EH (cell line): ENCODE measurements at places on chromosomes 1 and 21.

DNA sequence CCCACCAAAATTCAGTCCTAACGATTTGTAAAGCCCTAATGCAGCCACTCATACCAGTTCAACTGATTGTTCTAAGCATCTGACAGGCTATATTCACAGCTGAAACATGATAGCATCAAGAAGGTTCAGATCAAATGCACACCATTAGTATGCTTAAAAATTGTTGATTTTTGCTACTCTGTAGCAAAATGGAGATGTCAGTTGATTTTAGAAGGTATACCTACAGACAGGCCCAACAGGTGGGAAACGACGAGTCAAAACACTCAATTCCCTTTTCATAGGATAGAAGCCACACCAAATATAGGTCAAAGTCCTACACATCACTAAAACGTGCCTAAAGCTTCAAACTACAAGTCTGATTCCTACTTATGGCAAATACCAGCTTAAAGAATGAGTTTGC is 6.7 kb downstream of the SFPQ start:
- no peak for DNase-seq

DNA sequence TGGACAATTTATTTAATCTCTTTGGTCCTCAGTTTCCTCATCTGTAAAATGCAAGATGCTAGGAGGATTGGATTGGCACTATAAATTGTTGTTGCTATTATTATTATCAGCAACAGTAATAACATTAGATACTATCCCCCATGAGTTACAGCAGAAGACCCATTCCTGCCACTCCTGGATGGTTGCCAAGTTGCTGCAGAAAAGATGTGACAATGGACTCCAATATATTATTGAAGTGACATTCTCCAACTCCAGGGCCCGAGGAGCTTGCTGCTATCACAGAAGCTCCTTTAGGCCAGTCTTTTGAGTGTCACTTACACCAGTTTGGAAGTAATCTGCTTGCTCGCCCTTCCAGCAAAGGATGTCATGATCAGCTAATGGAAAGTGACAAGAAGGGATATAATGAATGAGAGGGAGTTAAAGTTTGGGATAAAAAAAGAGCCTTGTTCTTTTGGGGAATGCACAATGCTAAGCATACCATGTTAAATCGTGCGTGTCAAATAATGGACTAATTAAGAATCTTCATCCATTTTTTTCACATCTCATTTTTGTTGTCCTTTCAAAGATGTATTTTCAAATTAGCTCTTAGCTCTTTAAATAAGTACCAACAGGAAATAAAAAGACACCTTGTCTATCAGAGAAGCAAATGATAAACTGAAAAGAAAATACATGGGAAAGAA is 19.5 kb upstream of the PROX1 start:
- no peak for DNase-seq

- DNase-seq, result no peak
Measured at GRCh38 chr21:15206514-15206913, 141.7 kb upstream of the NRIP1 start.

DNA sequence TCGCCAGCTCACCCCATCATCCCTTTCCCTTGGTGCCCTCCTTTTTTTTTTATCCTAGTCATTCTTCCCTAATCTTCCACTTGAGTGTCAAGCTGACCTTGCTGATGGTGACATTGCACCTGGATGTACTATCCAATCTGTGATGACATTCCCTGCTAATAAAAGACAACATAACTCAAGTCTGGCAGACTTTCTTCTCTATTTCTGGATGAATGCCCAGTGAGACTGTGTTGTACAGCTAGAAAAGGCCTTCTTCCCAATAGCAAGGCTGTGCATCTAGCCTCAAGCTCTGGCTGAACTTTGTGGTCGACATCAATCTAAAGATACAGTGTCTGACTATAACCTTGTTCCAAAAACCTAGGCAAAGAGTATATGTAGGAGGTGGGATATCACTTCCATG is 6.4 kb downstream of the IL24 start:
- DNase-seq, result peak; percentile 55

- no peak for DNase-seq
Measured at GRCh38 chr1:154575951-154576566, 8.5 kb downstream of the CHRNB2 start.

GRCh38 chr1:31458287-31458896 is 45.4 kb downstream of the SERINC2 start:
- no peak for DNase-seq

GRCh38 chr1:248691567-248692155 is 10.9 kb downstream of the OR14I1 start:
- no peak for DNase-seq

GRCh38 chr1:23931491-23931880 is 18.3 kb upstream of the CNR2 start:
- DNase-seq, result no peak

- no peak for DNase-seq
Measured at GRCh38 chr21:45026826-45027225, 47.6 kb upstream of the ADARB1 start.

DNA sequence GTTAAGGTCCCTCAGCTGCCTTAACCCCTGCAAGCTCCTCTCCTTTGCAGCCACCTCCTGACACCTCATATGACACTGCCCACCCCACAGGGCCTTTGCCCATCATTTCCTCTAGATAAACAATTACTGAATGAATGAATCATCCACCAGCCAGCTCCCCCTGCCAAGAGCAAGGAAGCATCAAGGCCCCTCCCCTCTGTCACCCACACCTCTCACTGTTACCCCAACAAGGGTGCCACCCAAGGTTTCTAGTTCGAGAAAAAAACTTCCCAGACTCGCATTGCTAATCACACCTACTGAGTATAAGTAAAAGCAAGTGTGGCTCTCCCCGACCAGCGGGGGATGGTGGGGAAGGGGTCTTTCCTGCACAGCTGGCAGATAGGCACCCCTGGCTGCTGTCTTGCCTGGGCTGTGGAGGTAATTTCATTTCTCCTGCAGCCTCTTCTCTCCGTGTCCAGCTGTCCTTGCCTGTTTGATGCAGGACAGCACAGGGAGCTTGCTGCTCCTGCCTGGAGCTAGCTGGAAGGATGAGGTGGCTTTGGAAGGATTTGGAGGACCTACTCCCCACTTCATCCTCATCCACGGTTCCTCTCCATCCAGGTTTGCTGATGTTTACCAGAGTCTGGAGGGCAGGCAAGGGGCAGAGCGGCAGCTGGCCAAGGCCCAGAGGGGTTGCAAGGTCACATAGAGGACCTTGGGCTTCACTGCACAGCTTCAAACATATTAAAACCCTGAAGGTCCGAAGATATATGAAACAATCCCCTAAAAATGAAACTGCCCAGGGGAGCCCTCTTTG is 33.1 kb upstream of the LBR start:
- DNase-seq, result peak; percentile 57

DNA sequence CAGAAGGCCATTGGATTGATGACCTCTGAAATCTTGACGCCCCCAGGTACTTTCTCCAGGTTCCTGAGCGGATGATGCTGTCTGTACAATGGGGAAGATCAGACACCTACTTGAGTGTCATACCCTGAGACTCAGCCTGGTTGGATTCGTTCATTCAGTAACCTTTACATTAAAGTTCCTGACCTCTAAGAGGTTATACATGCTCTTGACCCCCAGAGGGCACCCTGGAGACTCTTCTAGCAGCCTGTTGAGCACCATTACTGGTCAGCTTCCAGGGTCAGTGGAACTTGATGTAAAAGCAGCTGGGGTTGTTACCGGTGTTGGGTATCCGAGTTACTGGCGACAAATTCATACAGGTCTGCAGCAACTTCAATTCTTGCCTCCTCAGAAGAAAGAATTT is 114.3 kb upstream of the ZNF678 start:
- DNase-seq, result peak; percentile 56

DNA sequence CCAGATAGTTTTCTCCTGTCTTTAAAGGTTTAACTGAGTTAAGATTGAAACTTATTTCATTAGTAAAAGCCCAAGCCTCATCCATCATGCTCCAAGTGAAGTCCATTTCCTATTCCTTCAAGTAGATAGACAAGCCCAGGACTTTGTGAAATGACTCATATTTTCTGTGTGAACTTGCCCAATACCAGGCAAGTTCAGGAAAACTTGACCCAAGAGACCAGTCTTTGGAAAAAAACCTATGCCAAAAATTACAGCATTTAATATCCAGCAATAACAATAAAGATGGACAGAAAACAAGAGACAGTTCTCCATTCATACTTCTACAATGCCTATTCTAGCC is 405 bp upstream of the RAB29 start:
- peak; percentile 64 for DNase-seq
